Stimulated activated CD8-positive, alpha-beta memory T cell treated with anti-CD3 and anti-CD28 coated beads, Interleukin-4, amount 100 ng/mL, for 4 hours (primary cell): ENCODE measurements at places on chromosomes 1 and 21.

GRCh38 chr21:15557925-15558324, 171.9 kb upstream of the USP25 start:
- DNase-seq, result no peak

DNA sequence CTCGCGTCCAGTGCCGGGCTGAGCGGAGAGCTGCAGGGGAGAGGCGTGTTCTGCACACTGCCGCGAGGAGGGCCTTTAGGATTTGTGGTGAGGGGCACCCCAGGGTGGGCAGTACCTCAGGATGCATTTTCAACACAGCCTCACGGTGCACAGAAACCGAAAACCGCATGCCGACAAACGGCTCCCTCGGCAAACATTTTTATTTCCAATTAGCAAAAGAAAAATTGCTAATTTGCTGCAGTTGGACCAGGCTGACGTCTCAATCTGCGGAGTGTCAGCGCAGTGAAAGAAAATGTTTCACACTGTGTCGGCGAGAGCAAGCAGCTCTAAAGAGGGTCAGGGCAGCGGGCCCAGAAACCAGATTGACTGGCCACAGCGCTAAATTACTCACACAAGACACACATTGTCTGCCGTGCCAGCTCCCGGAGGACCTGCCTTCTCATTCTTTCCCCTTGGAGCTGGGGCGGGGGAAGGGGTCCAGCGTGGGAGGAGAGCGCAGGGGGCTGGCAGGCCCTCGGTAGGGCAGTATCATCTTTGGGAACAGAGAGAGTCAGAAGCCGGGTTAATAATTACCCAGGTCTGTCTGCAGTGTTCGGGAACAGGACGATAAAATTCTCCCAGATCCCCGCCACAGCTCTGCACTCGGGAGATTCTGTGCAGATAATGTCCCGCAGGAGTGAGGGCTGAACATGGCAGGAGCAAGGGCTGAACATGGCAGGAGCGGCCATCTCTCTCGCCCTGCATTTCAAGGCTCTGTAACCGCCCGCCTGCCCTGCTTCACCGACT, 150.2 kb downstream of the PRDM16 start:
- no peak for DNase-seq

DNA sequence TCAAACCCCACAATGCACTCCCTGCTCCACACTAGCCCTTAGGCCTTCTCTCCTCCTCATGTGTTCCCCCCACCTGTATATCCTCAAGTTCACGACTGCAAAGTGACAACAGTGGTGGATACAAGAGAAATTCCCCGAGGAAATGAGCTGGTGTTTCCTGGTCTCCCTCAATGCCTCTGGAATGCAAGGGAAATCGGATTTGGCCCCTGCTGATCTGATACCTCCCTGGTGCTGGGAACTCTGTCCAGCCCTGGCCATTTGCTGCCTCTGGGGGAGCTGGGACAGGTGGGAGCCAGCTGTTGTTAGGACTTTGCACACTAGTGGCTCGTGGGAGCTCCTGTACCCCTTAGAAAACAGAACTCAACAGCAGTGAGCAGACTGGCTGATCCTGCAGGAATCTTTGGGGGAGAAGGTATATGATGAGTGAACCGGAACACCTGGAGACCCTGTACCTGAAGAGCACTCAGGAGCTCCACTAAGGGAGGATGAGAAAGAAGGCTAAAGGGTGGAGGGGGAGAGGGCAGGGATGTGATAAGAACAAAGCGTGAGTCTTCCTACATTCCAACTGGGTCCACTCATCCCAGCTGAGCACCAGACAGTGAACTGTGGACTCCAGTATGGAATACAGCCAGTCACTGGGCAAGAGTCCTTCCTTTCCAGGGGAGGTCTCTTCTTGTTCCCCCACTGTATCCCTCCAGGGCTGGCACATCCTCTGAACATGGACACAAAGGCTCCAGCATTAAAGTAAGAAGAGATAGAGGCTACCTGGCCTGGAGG, 69.3 kb downstream of the PLXNA2 start:
- no peak for DNase-seq

GRCh38 chr21:18191139-18191538, 53.5 kb upstream of the CHODL start:
- DNase-seq, result no peak

GRCh38 chr21:33892853-33893252, 22.8 kb downstream of the ATP5PO start:
- DNase-seq, result no peak

DNA sequence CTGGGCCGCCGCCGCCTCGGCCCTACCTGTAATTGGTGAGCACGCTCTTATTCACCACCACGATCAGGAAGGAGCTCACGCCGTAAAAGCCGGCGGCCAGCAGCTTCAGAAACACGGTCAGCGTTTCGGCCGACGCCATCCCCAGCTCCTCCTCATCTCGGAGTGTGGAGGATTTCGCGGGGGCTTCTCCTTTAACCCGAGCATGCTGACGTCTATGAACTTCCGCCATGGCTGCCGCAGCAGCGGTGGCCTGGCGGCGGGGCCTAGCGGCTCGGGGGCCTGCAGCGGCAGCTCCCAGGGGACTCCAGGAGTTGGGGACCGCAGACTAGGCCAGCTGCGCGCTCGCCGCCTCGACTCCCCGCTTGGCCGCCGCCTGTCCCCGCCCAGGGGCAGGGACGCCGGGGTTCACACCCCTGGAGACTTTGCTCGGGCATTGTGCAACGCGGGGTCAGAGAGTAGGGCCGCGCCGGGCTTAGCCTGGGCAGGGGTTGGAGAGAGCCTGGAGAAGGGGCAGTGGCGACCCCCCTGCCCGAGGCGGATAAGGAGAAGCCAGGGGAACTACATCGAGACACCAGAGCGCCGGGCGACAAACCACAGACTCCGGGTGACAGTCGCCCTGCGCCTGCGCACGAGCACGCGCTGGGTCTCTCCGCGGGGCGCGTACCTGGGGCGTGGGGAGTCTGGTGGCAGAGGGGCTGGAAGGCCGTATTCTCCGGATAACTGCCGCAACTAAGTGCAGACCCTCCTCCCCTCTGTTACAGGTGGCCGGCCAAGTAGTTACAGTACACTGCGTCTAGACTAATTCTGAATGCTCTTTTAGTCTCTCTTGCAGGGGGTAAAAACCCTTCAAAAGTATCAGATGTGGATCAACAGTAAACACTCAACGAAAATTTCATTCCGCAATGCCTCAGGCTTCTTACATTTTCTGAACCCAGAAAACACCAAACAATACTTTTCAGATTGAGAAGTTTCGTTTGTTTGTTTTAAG, at the start of gene SLC35D1:
TSS of gene SLC35D1 (minus strand) at position 364 of the 988 bp plus-strand sequence. CDS start at position 229, 135 bp downstream.
- peak; percentile 47 for DNase-seq

GRCh38 chr21:45380566-45380965, 24.4 kb upstream of the COL18A1 start:
- DNase-seq, result no peak

- no peak for DNase-seq
Observed at GRCh38 chr1:153705484-153705883, 22.4 kb upstream of the INTS3 start.

DNA sequence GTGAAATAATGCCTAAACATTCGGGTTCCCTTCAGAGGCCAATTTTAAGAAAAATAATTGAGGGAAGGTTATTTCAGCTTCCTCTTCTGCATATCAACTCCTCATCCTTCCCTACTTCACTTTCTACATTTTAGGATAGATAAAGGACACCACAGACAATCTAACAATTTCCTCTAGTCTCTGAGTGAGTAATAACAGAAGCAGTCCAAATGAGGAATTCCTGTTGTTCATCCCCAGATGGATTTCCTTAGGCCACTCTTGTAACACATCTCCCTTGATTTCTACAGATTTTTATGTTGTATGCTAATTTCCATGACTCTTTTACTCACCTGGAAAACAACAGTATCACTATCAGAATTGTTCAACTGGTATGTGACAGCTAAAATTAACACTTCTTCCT, 87.7 kb upstream of the LYPLAL1 start:
- no peak for DNase-seq

- no peak for DNase-seq
Observed at GRCh38 chr1:186985889-186986491, 157.2 kb downstream of the PLA2G4A start.

DNA sequence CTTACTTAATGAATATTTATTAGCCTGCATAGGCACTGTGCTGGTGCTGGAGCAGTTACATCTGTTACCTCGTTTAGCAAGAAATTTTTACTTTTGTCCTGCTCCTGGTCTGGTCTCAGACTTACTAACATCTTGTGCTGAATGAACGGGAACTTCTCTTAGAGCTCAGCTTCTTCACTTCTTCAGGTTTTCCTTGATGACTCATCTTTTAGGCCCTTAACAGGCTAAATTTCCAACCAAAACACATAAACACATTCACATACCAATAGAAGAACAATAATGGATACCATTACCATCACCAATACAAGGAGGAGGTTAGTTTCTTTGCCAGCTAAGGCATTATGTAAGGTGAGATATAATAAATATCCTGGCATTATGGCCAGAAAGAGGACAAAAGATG, 68.9 kb downstream of the IFI44 start:
- DNase-seq, result no peak

DNA sequence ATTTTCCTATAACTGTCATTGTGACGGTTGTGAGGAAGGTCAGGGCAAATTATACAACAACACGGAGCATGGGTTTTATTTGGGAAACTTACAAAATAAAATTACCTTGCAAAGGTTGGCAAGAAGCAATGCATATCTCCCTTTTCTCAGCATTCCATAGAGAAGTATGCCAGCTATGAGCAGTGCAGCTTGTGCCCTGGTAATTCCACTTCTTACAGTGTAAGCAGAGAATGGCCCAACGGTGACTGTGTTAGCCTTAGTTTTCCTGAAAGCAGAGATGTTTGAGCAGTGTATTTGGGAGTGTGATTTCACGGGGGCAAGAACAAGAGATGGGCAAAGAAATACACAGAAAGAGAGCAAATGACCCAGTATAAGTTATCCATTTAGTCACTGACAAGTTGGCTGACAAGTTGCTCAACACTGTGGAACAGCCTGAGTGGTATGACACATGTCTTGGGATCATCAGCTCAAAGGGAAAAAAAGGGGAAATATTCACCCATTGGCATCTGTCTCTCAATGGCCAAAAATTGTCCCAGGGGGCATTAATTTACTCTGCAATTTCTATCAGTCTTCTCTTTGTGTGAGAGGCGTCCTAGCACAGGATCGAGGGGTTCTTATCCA, 210.9 kb upstream of the NRIP1 start:
- no peak for DNase-seq

- DNase-seq, result no peak
Observed at GRCh38 chr1:221187174-221187573, 307.9 kb downstream of the HLX start.

DNA sequence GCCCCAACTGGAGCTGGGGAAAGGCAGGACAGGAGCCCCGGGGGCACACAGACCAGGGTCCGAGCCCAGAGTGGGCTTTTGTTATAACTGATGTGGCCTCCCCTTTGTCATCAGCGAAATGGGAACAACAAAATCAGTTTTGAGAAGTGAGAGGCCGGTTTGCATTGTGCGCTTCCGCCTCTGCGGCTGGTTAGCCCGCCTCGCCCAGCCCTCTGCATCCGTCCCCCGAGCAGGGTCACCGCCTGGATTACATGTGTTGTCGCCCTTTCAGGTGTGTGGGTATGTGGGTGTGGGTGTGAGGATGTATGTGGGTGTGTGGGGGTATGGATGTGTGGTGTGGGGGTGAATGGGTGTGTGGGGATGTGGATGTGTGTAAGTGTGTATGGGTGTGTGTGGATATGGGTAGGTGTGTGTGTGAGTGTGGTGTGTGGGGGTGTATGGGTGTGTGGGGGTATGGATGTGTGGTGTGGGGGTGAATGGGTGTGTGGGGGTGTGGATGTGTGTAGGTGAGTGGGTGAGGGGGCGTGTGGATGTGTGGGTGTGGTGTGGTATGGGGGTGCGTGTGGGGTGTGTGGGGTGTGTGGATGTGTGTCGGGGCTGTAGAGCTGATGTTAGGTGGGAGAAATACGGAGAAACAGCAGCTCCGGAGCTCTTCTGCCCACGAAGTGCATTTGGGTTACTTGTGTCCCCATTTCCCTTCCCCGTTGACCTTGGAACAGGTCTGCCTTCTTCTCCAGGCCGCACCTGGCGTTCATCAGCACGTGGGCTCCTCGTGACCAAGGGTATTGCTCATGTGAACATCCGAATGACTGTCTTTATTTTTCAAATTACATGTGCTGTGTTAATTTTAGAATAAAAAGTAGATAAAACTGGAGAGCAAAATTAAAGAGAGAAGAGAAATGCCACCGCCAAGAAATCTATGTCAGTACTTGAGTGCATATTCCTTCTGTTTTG, 67.6 kb downstream of the FHAD1 start:
- DNase-seq, result no peak

DNA sequence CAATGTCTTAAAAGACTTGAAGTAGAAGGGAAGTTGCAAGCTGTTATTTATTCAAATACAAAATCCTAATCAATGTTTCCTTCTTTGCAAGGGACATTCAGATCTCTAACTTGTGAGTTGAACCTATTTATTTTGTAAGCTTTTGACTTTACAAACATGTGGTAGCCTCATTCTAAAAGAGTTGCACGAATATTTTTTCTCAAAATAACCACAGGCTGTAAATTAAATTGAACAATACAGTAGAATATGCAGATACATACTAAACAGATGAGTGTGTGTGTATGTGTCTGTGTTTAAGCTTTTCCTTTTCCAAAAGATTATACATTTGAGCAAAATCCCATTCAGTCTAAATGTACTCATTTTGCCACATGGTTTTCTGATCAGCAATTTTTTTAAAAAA, 4.8 kb upstream of the DYNLT5 start:
- DNase-seq, result no peak

- DNase-seq, result no peak
Observed at GRCh38 chr1:12014141-12014991, 4.9 kb upstream of the MIIP start.

GRCh38 chr1:239913141-239913585, 178.5 kb upstream of the FMN2 start:
- DNase-seq, result no peak

GRCh38 chr1:12338823-12339222, 109.0 kb downstream of the VPS13D start:
- DNase-seq, result no peak

- no peak for DNase-seq
Observed at GRCh38 chr1:205204552-205204951, 7.0 kb downstream of the DSTYK start.

DNA sequence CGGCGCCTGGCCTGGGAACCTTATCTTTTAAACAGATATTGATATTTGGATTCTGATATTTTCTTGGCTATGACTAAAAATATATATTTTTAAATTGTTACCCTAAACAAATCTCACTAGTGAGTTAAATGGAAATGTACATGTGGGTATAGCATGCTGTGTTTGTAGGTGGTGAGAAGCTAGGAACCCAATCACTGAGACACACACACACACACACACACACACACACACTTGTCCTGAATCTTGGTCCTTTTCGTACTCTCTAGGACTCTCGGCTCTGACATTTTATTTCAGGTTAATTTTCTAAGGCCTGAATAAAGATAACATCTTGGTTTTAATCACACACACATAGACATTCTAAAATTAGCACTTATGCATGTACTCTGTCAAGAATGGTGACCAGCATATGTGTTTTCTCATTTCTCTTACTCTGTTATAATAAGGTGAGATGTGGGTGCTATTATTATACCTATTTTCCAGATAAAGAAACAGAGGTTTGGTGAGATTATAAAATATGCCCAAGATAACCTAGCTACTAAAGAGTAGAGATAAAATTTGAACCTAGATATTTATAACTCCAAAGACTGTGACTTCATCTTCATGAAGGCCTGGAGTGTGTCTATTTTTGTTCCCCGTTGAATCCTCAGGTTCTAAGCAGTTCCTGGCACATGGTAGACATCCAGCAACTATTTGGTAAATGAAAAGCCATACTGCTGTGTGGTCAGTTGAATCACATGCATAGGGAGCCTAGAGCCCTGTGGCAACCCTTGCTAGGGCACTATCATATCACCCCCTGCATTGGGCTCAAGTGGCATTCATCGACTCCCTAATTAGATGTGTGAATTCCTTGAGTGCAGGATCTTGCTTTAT, 85.0 kb upstream of the RAB3GAP2 start:
- DNase-seq, result no peak

GRCh38 chr1:14262637-14263036, 335.8 kb upstream of the KAZN start:
- DNase-seq, result no peak
